ENCODE measurements at places on chromosomes 3 and 15.

GRCh38 chr15:55527150-55527549 lies 19.1 kb upstream of the DNAAF4 start:
- no peak for DNase-seq

GRCh38 chr3:50388720-50389413 lies 29.5 kb upstream of the TMEM115 start:
- DNase-seq: no peak

DNA sequence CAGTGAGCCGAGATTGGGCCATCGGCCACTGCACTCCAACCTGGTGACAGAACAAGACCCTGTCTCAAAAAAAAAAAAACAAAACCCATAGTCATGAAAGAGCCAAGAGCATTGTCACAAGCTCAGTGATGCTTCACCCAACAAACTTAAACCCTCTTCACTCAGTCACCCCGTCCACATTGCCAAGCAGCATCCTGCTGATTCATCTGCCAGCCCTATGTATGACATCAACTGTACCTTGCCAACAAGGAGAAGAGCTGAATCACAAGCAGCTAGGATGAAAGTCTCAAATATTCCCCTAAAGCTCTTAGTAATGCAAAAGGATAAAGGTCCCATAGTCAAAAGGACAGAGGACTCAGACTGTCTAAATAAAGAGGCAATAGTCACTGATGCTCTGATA lies 90.0 kb downstream of the ANO10 start:
- no peak for DNase-seq

DNA sequence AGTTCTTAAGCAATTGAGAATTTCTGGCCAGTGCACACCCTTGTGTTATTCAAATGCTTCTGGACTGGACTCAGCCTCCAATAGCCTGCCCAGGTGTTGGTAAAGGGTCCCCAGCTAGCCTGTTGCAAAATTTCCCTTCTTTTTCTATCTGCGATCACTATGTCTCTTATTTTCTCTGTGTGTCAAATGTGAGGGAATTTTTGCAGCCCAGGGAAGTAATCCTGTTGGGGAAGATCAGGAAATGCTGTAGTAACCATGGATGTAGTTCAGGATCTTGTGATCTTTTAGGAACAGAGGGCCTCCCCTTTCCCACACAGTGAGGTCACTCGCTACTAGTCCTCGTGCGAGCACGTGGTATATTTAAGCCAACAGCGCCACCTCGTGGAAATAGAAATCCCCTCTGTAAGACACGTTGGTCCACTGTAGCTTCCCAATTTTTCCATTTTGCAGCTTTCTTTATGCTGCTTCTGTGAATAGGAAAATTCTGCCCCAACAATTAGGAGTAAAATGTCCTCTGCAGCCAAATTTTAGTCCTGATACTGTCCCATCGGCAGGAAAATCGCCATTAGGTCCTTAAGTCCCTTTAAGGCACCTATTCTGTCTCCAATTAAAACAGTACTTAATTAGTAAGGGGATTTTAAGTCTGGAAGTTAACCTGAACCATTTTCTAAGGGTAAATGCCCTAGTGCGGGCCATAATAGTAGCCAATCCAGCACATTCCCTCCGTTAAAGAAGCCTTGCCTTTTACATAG lies 4.0 kb upstream of the SMCO1 start:
- DNase-seq: peak; percentile 37

GRCh38 chr3:4125576-4125975 lies 177.6 kb upstream of the SETMAR start:
- no peak for DNase-seq

DNA sequence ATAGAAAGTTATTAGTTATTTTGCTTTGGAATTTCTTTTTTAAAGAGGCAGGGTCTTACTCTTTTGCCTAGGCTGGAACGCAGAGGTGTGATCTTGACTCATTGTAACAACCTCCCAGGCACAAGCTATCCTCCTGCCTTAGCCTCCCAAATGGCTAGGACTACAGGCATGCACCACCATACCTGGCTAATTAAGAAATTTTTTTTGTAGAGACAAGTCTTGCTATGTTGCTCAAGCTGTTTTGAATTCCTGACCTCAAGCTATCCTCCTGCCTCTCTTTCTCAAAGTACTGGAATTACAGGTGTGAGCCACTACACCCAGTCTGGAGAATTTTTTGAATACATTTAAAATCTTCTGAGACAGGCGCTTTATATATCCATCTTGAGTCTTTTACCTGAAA lies 49.5 kb downstream of the IQGAP1 start:
- DNase-seq: no peak

GRCh38 chr3:25849641-25850385 lies 59.9 kb downstream of the OXSM start:
- DNase-seq: no peak

- no peak for DNase-seq
Observed at GRCh38 chr3:113329757-113330156, 111.5 kb downstream of the CFAP44 start.

- DNase-seq: no peak
Observed at GRCh38 chr3:9713142-9713541, 9.5 kb downstream of the CPNE9 start.

GRCh38 chr3:183904833-183905780 lies 20.4 kb upstream of the PARL start:
- no peak for DNase-seq

- no peak for DNase-seq
Observed at GRCh38 chr3:50125541-50126286, 29.4 kb upstream of the SEMA3F start.

DNA sequence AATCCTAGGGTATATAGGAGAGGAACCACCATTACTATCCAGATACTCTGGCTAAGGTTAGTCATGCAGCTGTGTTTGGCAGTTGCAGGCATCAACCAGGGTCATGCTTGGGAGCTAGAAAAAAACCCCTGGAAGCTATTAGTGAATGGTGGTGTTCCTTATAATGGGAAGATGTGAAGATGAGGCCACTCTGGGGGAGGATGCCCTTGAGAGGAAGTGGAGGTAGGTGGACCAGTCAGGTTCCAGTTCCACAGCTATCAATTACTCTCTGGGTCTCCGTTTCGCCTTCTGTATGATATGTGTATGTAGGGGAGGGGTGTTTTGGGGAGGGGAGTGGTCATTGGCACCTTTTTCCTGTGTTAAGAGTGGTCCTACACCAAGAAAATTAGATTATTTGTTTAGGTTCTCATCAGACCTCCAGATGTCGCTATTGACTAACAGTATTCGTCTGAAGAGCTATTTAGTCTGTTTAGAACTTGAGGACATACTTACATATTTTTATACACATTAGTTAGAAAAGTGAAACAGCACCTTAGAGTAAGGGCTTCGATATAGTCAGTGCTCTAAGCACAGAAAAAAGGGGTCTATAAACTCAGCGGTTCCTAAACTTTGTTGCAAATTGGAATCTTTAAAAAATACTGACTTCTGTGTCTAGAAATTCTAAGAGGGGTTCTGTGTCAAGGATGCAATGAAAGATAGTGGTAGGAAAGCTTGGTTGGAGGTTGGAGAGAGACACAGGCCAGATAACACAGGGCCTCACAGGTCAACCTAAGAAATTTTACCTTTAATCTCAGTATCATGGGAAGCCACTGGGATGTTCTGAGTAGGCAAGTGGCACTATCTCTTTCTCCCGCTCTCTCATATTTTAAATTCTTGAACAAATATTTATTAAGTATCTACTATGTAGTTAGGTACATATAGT lies 9.1 kb upstream of the HPS3 start:
- peak; percentile 75 for DNase-seq

DNA sequence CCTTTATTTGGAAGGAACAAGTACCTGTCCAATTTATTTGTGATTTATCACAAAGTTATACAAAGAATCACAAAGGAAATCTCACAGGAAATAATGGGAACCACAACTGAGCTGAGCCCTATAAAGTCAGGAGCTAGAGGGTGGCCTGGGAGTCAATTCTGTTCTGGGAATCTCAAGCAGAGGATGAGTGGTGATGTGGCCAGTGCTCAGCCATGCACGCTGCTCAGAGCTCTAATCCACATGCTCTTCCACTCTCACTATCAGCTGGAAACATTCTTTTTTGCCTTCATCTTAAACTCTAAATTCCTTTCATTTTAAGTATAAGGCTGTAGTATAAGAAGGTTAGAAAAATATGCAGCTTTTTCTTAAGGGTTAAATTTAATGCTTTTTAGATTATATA lies 36.6 kb downstream of the UACA start:
- no peak for DNase-seq

- no peak for DNase-seq
Observed at GRCh38 chr3:169551646-169552045, 111.9 kb downstream of the MECOM start.

DNA sequence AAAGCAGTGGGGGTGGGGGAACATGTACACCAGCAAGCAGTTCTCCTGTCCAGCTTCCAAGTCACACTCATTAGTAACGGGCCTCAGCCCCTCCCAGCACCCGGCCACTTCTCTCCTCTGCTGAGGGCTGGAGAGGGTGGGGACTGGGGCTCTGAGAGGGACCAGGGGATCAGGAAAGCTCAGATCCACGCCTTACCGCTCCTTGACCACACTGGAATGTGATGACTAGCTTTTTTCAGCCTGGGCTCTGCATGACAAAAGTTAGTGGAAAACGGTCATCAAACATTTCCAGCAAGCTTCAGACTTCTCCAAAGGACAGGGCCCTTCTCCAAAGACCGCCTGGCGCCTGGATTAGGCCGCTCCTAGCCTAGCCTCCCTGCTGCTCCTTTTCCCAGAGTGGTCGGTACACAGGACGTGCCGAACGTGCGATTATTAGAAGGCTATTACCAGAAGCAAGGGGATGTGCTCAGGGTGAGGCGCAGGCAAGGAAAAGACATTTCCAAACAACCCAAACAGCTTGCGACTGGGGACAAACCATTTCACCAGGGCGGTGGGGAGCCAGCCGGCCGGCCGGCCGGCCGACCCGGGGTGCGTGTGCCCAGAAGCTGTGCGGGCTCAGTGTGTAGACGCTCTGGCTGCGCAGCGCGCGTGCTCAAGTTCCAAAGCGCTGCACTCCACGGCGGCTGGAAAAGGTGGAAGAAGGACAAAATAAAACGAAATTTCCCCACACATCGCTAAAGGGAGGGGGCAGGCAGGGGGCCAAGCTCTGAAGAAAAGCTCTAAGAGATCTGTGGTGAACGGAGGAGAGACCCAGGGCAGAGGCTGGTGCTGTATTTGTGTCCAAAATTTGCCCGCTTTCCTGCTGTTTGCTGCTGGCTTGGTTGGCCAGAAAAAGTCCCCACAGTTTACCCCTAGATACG lies 51.0 kb upstream of the SSR3 start:
- DNase-seq: peak; percentile 30
